Esophagus squamous epithelium (tissue), 5 donors: ENCODE measurements at places on chromosomes 7 and 10. TPM values are rescaled to one million over a fixed set of nuclear protein-coding genes. Genes with fewer than 3 reads are reported as not detected.

Gene FLNC
- 4.3 TPM for total RNA-seq

Gene NRG3
- total RNA-seq: not detected

Gene UCN3
- not detected for total RNA-seq

Gene CTNNA3
- total RNA-seq: 0.29 TPM

Gene SND1
- 84.2 TPM for total RNA-seq

Gene PCBD1
- total RNA-seq: 56.3 TPM

Gene LAMB4
- 15.3 TPM for total RNA-seq

Gene NMT2
- total RNA-seq: 12.8 TPM

Gene MSMB
- total RNA-seq: 8.4 TPM

Gene SFTPA1
- not detected for total RNA-seq

Gene HTR5A
- total RNA-seq: not detected

Gene ITPRID1
- not detected for total RNA-seq

Gene GPR26
- not detected for total RNA-seq

Gene MNX1
- total RNA-seq: 0.47 TPM

Gene FAM24B
- 2.3 TPM for total RNA-seq

Gene AGR2
- 12.4 TPM for total RNA-seq

DNA sequence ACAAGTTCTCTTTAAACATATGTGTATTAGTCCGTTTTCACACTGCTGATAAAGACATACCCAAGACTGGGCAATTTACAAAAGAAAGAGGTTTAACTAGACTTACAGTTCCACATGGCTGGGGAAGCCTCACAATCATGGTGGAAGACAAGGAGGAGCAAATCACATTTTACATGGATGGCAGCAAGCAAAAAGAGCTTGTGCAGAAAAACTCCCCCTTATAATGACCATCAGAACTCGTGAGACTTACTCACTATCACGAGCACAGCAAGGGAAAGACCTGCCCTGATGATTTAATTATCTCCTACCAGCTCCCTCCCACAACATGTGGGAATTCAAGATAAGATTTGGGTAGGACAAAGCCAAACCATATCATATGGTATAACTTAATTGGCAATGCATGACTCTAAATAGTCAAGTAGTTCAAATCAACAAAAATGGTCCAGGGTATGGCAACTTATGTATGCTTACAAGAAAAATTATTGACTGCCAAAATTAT, 34.1 kb upstream of the TMEM243 start:
- no peak for DNase-seq

DNA sequence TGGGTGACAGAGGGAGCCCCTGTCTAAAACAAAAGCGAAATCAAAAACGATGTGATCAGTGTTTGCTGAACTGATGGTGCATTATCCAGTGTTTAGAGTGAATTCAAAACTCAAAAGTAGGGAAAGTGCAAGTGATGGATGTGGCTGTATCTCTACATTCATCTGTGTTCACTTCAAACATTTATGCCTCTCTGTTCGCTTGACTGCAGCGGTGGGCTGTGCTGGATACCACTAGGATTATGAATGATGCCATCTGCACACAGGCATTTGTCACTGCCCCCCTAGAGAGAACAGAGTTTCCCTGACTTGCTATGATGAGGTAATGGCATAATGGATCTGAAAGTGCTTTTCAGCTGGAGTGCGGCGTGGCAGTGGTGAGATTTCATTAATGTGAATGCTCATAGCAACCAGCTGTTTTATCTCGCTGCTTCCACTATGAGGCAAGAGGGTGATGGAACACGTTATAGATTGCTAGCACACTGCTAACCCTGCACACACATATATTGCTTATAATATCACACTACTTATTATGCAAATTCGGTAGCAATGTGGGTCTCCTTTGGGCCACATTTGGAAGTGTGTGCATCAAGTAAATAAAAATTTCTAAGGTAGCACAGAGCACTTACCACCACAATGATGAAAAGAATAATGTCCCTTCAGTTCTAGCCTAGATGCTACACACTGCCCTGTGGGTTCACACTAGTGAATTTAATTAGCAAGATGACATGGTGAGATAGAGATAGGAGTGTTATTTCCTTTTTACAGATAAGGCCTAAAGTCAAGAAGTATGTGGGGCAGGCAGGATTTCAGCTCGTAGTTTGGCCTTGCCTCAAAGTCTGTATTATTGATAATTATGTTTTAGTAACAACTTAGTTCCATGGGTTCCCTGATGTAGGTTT, 164.7 kb downstream of the CAMK1D start:
- no peak for DNase-seq

- no peak for DNase-seq
Observed at GRCh38 chr7:28768577-28769147, 189.5 kb downstream of the TRIL start.

- DNase-seq: no peak
Observed at GRCh38 chr7:102186306-102186705, 100.4 kb upstream of the SH2B2 start.

GRCh38 chr7:28500138-28500537, 87.8 kb downstream of the CREB5 start:
- no peak for DNase-seq

DNA sequence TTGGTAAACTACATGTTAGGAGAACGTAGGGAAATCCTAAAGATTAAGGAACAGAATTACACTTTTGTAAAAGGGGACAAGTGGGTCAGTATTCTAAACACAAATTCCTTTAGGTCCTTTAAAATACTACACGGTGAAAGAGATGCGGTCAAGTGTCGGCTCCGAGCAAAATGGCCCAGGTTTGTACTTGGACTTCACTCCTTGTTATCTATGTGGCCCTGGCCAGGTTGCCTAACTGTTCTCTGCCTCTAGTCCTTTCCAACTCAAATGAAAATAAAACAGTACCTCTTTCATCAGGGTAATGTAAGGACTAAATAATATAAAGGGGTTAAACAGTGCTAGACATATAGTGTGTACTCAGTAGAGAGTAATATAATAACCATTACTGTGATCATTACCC, 344.8 kb downstream of the PARD3 start:
- no peak for DNase-seq

- DNase-seq: no peak
Observed at GRCh38 chr10:116183733-116184511, 89.1 kb downstream of the GFRA1 start.

GRCh38 chr10:131207176-131207575, 104.3 kb downstream of the TCERG1L start:
- DNase-seq: no peak

GRCh38 chr10:87519582-87519981, 14.9 kb downstream of the MINPP1 start:
- DNase-seq: no peak

- DNase-seq: no peak
Observed at GRCh38 chr7:1666823-1667565, 3.1 kb upstream of the ELFN1 start.

DNA sequence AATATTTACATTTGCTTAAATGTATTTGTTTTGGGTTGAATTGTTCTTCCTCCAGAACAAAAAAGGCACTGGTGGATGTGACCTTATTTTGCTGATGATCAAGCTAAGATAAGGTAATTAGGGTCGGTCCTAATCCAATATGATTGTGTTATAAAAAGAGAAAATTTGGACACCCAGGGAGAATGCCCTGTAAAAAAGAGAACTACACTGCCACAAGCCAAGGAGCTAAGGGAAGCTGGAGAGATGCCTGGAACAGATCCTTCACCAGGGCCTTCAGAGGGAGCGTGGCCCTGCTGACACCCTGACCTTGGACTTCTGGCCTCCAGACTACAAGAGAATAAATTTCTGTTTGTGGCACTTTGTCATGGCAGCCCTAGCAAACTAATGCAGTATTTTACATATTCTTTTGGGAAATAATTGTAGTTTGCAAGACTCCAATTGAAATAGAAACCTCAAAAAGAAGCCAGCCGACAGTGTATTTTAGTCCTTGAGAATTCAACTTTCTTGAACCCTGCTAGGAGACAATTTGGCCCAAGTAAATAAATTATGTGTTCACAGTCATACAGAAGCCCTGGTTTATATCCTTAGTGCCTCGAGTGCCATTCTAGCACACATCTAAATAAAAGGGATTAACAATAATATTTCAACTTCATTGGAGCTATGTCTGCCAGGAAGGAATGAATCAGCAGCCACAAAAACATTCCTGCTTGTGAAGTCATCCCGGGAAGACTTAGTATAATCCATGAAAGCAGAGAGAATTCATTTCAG, 164.6 kb downstream of the PKD1L1 start:
- no peak for DNase-seq

DNA sequence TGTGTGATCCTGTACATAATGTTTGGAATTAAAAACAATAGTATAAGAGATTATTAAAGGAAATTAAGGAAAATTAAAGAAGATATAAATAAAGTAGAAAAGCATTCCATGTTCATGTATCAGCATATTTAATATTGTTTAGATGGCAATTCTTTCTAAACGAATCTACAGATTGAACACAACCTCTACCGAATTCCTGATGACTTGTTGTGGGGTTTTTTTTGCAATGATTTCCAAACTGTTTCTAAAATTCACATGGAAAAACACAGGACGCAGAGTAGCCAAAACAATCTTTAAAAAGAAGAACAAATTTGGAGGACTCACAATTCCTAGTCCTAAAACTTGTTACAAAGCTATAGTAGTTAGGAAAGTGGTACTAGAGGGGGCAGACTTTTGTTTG, 573.4 kb upstream of the IGFBP3 start:
- DNase-seq: no peak

GRCh38 chr10:62185919-62186692, 82.5 kb downstream of the RTKN2 start:
- DNase-seq: no peak

DNA sequence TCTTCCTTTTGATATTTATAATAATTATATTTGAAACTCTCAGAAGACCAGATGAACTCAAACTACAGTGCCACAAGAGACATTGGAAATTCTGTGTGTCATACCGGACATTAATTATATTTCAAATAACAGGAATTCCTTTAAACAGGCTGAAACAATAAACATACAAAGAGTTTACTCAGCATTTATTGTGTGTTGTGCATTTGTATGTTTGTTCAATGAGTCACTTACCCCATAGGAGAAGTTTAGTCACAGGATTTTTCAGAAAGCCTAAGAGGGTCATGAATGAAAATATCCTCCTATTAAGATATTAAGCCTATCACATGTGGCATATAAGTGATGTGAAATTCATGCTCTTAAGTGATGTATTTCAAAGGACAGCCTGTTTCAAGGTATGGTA, 566.8 kb downstream of the CNTNAP2 start:
- no peak for DNase-seq

DNA sequence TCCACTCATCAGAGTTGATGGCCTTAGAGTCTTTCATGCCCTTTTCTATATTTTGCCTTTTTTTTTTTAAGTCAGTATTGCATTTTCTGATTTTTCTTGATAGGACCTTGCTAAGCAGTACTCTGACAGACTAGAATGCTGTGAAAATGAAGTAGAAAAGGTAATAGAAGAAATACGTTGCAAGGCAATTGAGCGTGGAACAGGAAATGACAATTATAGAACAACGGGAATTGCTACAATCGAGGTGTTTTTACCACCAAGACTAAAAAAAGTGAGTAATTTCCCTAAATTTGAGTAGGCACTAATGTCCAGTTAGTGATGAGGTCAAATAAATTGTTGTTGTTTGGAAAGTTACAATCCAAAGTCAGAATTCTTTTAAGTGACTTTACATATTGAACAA, 7.4 kb downstream of the NUB1 start:
- DNase-seq: no peak

GRCh38 chr10:129523031-129523722, 56.1 kb downstream of the MGMT start:
- DNase-seq: no peak

DNA sequence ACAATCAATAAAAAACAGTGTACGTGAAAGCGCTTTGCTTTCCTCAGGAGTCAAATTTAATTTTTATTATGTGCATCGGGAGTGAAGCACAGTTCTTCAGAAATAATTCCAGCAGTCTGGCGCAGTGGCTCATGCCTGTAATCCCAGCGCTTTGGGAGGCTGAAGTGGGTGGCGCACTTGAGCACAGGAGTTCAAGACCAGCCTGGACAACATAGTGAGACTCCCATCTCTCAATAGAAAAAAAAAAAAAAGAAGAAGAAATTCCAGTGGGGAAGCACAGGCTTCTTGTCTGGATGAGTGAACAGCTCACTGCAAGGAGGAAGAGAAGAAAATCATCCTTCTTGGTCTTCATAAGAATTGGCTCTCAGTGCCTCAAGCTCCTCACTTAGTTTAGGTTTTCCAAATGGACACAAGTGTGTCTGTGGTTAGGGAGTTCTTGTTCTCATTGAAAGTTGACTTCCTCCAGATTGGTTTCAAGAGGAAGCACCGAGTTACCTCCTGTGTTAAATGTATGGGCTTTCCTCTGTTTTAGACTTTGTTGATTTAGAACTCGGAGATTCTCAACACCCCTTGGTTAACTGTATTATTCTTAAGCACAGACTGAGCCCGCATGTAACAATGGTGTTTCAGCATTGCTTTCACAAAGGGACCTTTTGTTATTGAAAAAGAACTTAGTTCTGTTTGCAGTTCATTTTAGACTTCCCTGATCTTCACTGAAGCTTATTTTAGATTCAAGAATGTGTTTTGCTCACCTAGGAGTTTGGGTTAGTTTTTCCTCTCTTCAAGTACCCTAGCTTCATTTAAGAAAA, 28.0 kb downstream of the LMTK2 start:
- no peak for DNase-seq

GRCh38 chr7:25117226-25118047, 7.6 kb downstream of the CYCS start:
- DNase-seq: no peak

- DNase-seq: no peak
Observed at GRCh38 chr7:41907444-41907843, 204.6 kb upstream of the INHBA start.

GRCh38 chr10:75538144-75538543, 106.7 kb downstream of the LRMDA start:
- DNase-seq: no peak

GRCh38 chr7:107744345-107744750, 406 bp downstream of the CBLL1 start:
- DNase-seq: no peak

GRCh38 chr7:22564511-22565045, 64.6 kb upstream of the STEAP1B start:
- DNase-seq: no peak

DNA sequence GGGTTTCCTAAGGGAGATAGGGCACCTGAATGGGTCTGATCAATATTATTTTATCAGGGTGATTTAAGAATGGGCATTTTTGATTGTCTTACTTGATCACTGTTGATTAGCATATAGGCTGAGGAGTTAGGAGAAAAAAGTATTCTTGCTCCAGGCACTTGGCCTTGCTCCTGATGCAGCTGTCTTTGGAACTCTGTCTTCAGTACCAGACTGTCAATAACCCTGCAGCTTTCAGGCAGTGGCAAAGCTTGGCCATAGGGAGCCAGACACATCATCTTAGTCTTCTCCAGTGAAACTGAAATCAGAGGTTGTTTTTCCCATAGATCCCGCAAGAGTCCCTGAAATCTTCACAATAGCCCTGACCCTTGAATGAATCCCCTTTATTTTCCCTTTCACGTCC, 47.2 kb downstream of the EXOC4 start:
- no peak for DNase-seq

GRCh38 chr10:12510501-12510941, 161.2 kb downstream of the CAMK1D start:
- DNase-seq: no peak

- DNase-seq: no peak
Observed at GRCh38 chr10:609868-610545, 79.5 kb downstream of the DIP2C start.

GRCh38 chr10:63396133-63396761, 69.5 kb downstream of the JMJD1C start:
- no peak for DNase-seq
